ENCODE measurements at places on chromosomes 2 and 18.

GRCh38 chr2:51695531-51695930 lies 663.6 kb upstream of the NRXN1 start:
- no peak overlapping the region for H3K4me3 ChIP-seq
- H3K27me3 ChIP-seq, result no peaks in the 10 kb centered on the region
- DNase-seq, result no peak
- H3K27ac ChIP-seq, result no peak overlapping the region
- no peaks in the 10 kb centered on the region for H3K4me1 ChIP-seq

- H3K36me3 ChIP-seq, result no peaks in the 10 kb centered on the region
- no peak overlapping the region for H3K27ac ChIP-seq
- H3K4me1 ChIP-seq, result no peaks in the 10 kb centered on the region
- no peak for DNase-seq
- no peak overlapping the region for H3K4me3 ChIP-seq
Measured at GRCh38 chr2:170091436-170091835, 86.5 kb upstream of the MYO3B start.

DNA sequence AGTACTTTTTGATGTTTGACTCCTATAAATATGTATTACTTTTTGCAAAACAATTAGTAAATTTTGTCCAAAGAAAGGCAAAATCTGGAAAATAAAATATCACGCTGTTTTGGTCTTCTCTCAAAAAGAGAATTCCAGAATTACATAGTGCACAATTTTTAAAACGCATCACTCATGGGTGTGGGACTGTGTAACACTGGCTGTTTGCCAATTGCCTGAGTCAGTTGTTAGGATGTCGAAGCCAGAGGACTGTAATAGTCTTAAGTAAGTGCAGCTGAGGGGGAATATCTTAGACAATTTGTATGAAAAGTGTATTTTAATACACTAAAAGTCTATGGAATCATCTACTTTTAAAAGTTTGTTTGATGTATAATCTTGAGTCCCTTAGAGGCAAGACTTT lies 24.1 kb upstream of the EPHA4 start:
- H3K27ac ChIP-seq, result no peak overlapping the region
- no peaks in the 10 kb centered on the region for H3K4me1 ChIP-seq
- no peaks in the 10 kb centered on the region for H3K27me3 ChIP-seq
- H3K4me3 ChIP-seq, result no peak overlapping the region
- no peak for DNase-seq

DNA sequence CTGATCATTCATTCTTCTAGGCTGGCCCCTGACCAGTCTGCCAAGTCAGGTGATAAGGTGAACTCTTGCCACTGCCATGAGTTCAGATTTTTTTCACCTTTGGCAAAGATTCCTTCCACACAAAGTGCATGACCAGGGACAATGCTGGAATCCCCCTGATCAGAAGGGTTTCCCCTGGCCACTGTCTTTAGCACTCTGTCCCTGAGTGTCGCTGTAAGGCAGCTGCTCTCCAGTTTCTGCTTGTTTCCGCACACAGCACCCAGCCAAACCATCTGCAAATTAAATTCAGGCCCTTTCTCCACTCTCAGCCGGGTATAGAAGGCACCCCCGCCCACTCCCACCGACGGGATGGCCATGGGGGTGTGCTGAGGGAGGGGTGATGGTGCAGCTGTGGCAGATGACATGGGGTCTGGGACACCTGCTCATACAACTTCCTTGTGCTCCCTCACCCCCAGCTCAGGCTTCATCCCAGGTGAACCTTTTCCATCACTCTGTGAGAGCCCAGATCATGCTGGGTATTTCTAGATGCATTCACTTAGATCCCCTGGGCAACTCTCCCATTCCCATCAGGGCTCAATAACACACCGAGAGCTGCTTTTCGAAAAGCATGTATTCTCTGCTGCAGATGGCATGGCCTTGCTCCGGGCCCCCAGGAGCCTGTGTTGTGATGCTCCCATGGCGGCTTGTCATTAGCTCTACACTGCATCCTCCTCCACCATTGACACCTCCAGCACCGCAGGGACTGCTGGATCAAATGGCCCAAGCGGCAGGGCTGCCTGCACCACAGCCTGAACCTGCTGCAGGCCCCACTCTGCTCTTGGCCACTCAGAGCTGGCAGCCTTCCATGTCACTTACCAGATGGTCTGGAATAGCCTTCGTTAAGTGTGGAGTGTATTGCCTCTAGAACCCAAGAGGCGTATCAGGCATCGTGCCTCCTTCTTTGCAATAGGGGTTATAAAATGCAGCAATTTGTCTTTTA lies 52.3 kb upstream of the ROCK2 start:
- no peak overlapping the region for H3K4me3 ChIP-seq
- H3K27me3 ChIP-seq, result no peaks in the 10 kb centered on the region
- DNase-seq, result no peak
- H3K27ac ChIP-seq, result no peak overlapping the region

DNA sequence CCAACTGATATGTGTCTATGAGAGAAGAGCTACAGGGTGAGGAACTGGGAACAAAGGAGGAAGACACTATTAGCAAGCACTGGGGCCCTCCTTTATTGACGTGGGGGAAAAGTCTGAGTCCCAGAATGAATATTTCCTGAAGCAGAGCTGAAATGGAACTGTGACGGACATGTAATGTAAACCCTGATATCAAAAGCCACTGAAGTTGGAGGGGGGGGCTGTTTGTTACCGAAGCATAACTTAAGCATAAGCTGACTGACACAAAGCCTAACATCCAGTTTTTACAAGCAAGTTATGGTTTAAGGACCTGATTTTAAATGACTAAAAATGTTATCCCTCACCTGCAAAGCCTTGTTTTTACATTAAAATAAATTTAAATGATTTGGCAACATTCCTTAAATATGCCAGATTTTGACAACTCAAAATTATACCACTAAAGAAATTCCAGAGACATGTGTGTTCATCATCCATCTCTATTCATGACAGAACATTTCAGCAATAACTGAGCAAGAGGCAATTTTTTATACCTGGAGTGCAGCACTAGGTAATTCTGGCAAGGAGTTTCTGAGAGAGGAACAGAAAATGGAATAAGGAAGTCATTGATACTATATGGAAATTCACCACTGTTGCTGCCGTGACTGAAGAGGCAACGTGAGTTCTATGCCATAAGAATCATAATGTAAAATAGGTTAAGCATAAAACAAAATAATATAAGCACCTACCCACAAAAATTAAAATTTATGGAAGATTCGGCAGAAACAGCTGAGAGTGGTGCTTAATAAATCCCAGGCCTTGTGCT lies 186.0 kb downstream of the AFF3 start:
- H3K4me1 ChIP-seq, result no peaks in the 10 kb centered on the region
- H3K27ac ChIP-seq, result no peak overlapping the region
- H3K27me3 ChIP-seq, result no peaks in the 10 kb centered on the region

DNA sequence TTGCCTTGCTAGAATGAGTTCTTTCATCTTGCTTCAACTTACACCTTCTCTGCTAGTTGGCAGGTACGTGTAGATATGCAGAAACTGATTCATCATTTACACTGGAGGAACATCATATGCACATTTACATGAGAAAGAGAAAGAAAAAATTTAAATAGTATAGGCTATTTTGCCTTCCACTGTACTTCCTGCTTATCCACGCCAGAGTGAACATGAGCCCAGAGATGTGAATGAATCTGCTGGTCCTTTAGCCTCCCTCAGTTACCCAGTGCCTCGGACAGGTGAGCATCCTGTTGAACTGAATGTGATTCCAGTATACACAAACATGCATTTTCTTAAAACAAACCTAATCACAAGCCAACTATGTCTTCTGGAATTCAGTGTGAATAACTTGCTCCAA lies 83.6 kb downstream of the SESTD1 start:
- no peak overlapping the region for H3K4me3 ChIP-seq
- H3K27ac ChIP-seq, result no peak overlapping the region
- DNase-seq, result no peak
- no peaks in the 10 kb centered on the region for H3K4me1 ChIP-seq
- H3K27me3 ChIP-seq, result no peaks in the 10 kb centered on the region

- H3K4me1 ChIP-seq, result no peaks in the 10 kb centered on the region
- H3K27ac ChIP-seq, result no peak overlapping the region
- no peak for DNase-seq
- no peaks in the 10 kb centered on the region for H3K36me3 ChIP-seq
- H3K27me3 ChIP-seq, result no peaks in the 10 kb centered on the region
Measured at GRCh38 chr2:26550276-26551015, 72.5 kb upstream of the OTOF start.

DNA sequence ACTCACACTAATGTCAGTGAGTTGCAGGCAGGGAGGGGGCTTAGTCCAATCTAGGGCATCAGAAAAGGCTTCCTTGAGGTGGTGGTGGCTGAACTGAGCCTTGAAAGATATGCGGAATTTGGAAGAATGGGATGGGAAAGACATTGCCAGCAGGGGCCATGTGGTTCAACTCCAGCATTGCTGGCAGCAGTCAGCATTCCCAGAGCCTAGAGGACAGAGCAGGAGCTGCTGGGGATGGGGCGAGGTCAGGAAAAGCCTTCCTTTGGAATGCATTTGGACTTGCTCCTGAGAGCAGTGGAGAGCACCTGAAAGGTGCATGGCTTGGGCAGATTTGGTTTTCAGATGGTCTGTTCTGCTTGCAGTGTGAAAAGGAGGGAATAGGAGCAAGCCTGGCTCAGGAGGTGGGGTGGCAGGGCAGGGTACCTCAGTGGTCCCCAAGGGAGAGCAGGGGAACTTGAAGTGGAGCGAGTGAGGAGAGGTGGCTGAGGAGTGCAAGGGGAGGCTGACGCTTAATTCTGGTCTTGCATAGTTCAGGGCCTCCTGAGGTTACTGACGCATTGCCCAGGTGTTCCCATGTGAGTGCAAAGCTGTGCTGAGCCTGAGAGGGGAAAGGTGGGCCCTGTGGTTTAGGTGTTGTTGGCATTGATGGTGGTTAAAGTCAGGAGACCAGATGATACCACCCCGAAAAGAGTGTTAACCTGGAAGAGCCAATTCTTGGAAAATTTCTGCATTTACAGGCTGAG lies 112.1 kb upstream of the MGAT5 start:
- no peaks in the 10 kb centered on the region for H3K27me3 ChIP-seq
- no peak for DNase-seq
- H3K27ac ChIP-seq, result no peak overlapping the region

- no peak overlapping the region for H3K4me3 ChIP-seq
- H3K4me1 ChIP-seq, result peaks cover 12% of the 10 kb centered on the region
- no peak for DNase-seq
- no peaks in the 10 kb centered on the region for H3K36me3 ChIP-seq
- H3K27ac ChIP-seq, result peak overlapping the region; percentile 22
Measured at GRCh38 chr18:61992923-61993322, 100.1 kb upstream of the RNF152 start.

GRCh38 chr2:236790963-236791362 lies 221.3 kb downstream of the ACKR3 start:
- no peak overlapping the region for H3K27ac ChIP-seq
- no peak for DNase-seq
- no peaks in the 10 kb centered on the region for H3K4me1 ChIP-seq
- H3K36me3 ChIP-seq, result no peaks in the 10 kb centered on the region

GRCh38 chr2:238817891-238818290 lies 30.0 kb upstream of the TWIST2 start:
- H3K4me3 ChIP-seq, result no peak overlapping the region
- no peaks in the 10 kb centered on the region for H3K36me3 ChIP-seq
- peaks cover 5% of the 10 kb centered on the region for H3K27me3 ChIP-seq
- no peaks in the 10 kb centered on the region for H3K4me1 ChIP-seq
- DNase-seq, result no peak
- no peak overlapping the region for H3K27ac ChIP-seq

GRCh38 chr2:33620-34019 lies 12.7 kb downstream of the FAM110C start:
- no peaks in the 10 kb centered on the region for H3K27me3 ChIP-seq
- peak overlapping the region; percentile 21 for H3K27ac ChIP-seq
- no peak for DNase-seq
- no peak overlapping the region for H3K4me3 ChIP-seq
- peaks cover 1% of the 10 kb centered on the region for H3K36me3 ChIP-seq

- no peak for DNase-seq
- no peaks in the 10 kb centered on the region for H3K27me3 ChIP-seq
- H3K27ac ChIP-seq, result no peak overlapping the region
- H3K4me3 ChIP-seq, result no peak overlapping the region
Measured at GRCh38 chr2:188622601-188623260, 331.1 kb downstream of the GULP1 start.

GRCh38 chr2:47501374-47502200 lies 98.6 kb downstream of the MSH2 start:
- no peak for DNase-seq
- H3K27ac ChIP-seq, result no peak overlapping the region
- H3K36me3 ChIP-seq, result no peaks in the 10 kb centered on the region
- H3K27me3 ChIP-seq, result no peaks in the 10 kb centered on the region

All from liver (tissue), 10 donors.